T-helper 2 cell (primary cell): ENCODE measurements at places on chromosomes 16 and 17.

DNA sequence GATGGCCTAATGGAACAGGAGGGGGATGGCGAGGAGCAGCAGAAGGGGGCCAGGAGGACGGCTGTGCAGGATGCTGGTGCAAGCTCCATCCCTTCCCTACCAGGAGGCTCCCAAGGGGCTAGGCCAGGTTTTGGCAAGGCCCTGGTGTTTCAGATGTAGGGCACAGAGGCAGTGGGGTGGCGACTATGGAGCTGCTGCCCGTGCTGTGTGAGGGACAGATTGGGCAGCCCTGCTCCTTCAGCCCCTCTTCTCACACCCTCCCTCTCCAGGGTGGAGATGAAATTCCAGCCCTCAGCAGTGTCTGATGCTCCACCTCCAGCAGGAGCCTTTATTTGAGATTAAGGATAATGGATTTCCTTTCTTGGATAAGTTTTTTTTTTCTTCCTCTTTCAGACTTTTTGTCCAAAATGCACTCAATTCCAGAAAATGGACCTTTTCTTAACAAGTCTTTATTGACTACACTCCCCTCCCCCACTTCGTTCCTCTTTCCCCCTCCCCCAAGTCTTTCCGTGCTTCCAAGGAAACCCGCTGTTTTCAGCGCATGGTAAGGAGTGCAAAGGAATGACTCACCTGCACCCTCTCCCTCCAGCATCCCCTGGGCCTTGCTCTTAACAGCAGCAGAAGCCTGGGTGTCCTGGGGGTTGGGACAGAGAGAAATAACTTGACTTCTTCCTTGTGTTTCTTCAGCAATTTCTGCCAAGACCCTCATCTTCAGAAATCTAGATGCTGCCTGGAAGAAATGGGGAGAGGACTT, 95.2 kb downstream of the CCDC182 start:
- no peak for DNase-seq

DNA sequence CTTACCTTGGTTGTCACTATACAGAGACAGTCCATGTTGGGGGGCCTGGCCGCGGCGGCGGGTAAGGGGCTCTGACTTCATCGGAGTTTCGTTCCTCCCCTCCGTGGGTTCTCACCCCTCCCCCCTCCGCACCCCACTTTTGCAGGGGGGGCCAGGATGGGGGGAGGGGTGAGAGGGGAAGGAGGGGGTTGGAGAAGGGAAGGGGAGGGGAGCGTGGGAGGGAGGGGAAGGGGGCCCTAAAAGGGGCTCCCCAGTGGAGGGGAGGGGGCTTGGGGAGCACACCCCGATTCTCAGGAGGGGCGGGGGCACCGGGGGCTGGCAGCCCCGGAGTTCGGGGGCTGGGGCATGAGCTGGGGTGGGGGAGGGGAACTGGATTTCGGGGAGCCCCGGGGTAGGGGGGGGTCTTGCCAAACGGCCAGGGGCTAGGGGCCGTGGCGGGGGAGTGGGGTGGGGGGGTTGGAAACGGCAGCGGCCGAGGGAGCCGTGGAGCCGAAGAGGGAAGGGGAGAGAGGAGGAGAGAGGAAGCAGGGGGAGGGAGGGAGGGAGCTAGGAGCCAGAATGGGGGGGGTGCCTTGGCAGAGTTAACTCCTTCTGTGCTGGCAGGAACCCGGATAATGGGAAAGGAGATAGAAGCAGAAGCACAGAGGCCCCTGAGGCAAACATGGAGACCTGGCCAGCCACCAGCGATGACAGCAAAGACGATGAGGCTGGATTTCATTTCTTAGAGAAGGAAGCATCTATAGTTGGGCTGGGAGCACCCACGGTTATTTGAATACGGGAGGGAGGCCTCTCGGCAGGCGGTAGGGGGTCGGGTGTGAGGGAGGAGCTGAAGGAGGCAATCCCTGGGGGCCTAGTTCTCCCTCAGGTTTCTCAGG, 2.3 kb downstream of the DLG4 start:
- DNase-seq, result no peak

DNA sequence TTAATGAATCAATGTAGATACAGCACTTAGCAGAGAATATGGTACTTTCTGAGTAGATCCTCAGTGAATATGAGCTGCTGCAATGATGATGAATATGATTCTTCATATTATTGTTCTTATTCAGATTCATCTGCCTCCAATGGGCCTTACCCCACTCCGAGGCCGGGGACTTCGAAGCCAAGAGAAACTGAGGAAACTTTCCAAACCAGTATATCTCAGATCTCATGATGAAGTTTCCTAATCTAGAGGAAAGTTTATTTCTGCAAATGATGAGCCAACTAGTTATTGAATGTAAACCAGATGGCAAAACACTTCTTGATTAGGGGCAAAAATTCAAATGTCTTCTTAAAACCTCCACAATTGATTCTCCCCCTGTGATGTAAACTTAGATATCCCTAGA, 23.3 kb downstream of the LYRM1 start:
- DNase-seq, result no peak

DNA sequence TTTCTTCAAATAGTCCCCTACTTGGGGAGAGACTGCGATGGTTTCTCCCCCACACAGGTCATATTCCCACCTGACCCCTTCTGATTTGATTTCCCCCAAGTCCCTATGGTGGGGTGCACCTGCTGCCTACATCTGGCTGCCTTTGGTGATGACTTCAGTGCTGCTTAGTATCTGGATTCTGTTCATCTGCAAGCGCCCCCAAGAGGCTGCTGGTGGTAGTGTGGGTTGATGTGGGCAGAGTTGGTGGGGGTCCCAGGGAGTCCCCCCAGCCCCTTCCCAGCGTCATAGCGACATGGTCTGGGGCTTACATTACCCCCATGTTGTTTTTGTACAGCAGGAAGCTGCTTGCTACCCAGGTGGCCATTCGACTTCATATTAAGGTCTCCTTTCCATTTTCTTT, 99.2 kb downstream of the NTN1 start:
- no peak for DNase-seq

GRCh38 chr16:52786091-52786490, 239.1 kb upstream of the TOX3 start:
- no peak for DNase-seq

GRCh38 chr17:72387487-72387886, 266.7 kb downstream of the SOX9 start:
- DNase-seq, result no peak

DNA sequence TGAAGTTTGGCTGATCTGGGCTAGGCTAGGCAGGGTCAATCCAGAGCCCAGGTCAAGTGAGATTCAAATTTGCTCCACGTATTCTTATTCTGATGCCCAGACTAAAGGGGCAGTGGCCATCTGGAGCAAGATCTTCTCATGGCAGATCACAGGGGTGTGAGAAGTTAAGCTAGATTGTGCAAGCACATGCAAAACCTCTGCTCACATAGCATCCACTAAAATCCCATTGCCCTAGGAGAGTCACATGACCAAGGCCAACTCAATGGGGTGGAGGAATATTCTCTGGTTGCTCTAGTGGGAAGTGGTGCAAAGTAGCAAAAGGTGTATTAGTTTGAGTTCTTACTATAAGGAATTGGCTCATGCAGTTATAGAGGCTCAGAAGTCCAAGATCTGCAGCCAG, 318.4 kb upstream of the ASIC2 start:
- DNase-seq, result no peak

DNA sequence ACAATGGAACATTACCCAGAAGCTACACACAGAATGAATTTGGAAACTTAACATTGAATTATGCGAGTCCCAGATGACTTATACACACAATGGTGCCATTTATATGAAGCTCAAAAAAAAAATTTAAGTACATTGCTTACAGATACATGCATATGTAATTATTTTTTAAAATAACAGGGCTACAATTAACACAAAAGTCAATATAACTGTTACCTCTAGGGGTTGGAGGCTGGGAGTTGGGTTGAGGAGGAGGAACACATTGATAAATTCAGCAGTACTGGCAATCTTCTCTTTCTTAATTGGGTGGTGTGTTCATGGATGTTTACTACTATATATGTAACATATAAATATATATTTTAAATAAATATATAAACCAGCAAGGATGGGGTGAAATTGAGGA, 1.1 kb downstream of the ZNF23 start:
- no peak for DNase-seq

DNA sequence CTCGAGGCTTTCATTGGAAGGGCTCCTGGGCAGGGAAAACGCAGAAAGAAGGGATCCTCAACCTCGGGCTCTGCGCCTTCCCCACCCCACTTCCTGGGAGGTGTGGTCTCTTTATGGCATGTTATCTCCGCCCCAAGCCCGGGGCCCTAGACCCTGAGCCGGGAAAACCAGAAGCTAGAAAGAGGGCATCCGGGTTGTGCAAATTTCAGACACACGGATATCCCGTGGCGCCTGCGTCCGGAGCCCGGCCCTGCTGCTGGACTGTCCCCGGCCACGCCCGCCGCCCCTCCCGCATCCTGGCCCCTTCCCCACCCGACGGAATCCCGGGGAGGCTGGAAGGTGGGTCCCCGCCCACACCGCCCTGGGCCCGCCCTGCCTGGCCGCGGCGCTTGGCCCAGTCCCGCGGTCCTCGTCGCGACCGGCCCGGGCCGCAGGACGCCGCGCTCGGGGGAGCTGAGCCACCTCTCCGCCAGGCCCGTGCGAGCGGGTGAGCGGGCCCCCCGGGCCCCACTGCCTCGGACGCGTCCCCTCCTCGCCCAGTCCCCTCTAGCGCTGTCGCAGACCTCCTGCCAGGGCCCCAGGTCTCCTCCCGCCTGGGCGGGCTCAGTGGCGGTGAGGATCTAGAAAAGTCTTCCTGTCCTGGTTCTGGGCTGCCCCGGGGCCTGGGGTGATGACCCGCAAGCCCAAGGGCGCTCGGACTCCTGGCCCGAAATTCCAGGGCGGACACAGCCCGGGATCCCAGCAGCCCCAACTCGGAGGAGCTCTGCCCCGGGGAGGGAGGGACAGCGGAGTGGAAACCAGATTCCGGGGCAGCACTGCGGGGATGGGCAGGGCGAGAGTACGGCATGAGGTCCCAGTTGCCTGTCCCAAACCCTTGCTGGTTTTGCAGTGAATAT, at the start of gene SLC16A5:
TSS of gene SLC16A5 (plus strand) at position 397 of the 896 bp plus-strand sequence. CDS start 5,683 bp downstream, outside the sequence.
- no peak for DNase-seq

- no peak for DNase-seq
Measured at GRCh38 chr17:67769231-67769630, 51.5 kb downstream of the NOL11 start.

DNA sequence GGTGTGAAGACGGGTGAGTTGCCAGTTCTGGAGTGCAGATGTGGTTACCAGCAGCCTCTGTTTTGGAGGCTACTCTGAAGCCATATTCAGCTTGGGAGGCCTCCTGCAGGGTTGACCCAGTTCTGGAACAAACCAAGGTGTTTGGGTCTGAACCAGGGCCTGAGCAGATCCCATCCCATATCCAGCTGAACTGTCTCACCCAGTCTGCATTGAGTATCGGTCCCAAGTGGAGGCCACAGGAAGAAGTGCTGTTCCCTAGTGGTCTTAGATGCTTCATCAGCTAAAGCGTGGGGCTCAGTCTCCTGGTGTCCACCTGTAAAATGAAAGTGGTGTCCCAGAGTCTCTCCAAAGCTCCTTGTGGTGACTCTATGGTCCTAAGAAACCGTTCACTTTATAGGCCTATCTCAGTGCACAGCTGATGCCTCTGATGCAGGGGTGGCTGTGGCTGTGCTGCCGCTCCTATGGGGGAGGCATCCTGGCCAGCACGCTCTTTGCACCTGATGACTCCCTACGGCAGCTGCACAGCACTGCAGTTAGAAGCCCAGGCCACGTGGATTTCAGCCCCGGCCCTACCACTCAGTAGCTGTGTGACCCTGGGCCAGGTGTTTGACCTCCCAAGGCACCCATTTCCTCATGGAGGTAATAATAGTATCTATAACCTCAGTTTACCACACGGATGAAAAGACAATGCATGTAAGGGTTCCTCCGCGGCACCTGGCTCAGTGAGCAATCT, 21.0 kb downstream of the CBX4 start:
- DNase-seq, result no peak

GRCh38 chr17:8659758-8660410, 29.4 kb upstream of the MYH10 start:
- DNase-seq, result no peak
